ENCODE measurements at places on chromosomes 5 and 9.

GRCh38 chr9:138063785-138064184 is 186.2 kb downstream of the CACNA1B start:
- DNase-seq: no peak

DNA sequence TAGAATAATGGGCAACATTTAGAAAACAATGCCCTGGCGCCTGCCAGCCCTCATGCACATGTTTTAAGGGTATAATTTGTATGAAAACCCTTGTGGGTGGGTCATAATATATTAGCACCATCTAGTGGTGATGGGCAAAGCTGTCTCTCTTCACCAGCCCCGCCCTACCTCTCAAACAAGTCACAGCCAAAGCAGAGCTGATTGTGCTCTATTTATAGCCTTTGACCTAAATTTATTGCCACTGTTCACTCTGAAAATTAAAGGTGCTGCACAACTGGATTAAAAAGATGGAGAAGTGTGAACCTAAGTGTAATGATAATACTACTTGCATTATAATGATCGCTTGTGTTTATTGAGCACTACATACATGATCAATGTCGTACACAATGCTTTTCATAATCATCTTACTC is 131.9 kb upstream of the ANKH start:
- peak; percentile 16 for DNase-seq

GRCh38 chr9:117887941-117888340 is 183.7 kb downstream of the TLR4 start:
- DNase-seq: no peak

DNA sequence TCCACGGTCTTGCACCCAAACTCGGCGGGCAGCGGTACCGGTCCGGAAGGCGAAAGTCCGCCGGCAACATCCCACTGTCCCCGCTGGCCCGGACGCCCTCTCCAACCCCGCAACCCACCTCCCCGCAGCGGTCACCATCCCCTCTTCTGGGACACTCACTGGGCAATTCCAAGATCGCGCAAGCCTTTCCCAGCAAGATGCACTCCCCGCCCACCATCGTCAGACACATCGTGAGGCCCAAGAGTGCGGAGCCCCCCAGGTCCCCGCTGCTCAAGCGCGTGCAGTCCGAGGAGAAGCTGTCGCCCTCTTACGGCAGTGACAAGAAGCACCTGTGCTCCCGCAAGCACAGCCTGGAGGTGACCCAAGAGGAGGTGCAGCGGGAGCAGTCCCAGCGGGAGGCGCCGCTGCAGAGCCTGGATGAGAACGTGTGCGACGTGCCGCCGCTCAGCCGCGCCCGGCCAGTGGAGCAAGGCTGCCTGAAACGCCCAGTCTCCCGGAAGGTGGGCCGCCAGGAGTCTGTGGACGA is 33.3 kb downstream of the CD180 start:
- no peak for DNase-seq

GRCh38 chr9:34773306-34773910 is 63.5 kb upstream of the CCL21 start:
- DNase-seq: no peak

DNA sequence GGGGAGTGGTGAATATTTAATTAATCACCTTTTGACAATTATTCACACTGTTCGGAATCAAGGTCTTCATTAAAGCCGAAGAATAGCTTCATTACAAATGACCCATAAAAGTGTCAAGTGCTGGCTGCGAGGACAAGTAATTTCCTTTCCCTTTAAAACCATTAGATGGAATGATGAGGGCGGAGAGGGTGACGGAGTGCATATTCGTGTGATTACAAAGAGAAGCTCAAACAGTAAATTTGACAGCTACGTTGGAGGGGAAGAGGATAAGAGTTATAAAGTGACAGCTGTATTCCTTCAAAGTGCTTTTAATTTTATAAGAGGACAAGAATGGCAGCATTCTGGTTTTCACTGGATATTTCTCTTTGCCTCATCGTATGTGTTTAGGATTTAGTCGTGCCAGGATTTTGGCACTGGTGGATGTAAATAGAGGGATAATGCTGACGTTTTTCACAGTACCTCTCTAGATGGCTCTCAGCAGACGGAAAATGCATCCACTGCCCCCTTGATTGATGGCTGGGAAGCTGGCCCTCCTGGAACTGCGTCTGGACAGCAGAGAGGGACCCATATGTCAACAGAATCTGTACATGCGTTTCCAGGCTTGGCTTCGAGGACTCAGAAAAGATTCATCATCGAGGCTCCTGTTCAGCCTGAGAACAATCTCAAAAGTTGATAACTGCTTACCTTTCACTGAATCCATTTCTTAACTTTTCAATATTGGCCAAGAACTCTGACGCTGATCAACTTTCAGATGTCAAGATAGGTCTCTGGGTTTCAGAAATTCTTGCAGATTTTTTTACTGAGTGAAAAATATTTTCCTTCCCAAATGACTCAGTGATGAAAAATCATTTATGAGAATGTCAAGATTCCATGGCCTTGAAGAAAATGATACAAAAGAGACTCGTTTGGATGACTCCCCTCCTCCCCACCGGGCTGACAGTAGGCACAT is 50.4 kb upstream of the IRX2 start:
- no peak for DNase-seq

DNA sequence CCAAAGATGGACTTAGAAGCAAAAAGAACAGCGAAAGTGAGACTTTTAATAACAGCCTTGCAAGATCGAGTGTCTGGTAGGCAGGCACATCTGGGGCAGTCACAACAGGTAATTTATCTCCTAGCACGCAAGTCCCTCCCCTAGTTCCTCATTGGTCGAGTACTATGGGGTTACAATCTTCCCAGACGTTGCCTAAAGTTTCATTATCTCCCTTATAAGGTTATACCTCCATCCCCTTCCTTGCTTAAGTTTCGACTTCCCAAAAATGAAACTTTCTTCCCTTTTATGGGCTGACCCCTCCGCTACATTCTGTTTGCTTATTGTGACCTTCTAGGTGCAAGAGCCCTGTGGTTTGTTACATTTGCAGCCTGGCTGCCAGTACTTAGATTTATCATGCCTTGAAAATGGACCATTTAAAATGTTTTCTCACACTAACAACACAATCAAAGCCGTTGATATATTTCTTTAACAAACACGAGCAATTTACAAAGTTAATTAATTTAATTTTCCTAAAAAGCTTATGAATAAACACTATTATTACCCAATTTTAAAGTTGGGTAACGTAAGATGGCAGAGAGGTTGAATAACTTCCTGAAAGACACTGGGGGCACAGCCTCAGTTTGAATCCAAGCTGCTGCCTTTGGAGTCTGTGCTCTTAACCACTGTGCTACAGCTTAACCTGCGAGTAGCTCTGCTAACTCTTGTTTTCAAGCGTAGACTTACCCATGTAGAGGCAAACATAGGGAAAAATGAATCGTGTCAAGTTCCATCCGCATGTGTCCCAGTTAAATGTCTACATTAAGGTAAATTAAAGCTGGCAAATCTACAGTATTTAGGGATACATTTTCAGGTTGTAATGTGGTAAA is 91.7 kb downstream of the EDIL3 start:
- no peak for DNase-seq

DNA sequence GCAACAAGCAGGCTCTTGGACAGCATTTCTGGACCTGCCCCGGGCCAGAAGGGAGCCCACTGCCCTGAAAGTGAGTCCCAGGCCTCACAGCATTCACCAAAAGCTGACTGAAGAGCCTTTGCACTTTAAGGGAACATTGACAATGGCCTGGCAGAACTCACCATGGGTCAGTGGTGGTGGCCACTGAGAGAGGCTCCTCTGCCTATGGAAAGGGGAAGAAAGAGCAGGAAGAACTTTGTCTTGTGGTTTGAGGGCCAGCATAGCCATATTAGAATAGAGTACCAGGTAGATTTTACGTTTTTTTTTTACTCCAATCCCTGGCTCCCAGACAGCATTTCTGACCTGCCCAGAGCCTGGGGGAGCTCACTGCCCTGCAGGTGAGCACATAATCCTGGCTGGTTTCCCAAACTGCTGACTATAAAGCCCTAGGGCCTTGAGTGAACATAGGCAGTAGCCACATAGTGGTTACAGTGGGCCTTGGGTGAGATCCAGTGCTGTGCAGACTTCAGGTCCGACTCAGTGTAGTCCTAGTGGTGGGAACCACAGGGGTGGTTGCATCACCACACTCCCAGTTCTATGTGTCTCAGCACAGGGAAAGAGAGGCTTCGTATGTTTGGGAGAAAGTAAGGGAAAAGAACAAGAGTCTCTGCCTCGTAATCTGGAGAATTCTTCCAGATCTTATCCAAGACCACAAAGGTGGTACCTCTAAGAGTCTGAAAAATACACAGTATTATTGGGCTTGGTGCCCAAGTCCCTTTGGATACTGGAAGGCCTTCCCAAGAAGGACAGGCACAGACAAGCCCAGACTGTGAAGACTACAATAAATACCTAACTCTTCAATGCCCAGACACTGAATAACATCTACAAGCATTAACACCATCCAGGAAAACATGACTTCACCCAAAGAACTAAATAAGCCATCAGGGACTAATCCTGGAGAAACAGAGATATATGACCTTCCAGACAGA is 89.5 kb downstream of the TSSK1B start:
- no peak for DNase-seq

GRCh38 chr5:135650081-135650480 is 71.3 kb upstream of the CXCL14 start:
- no peak for DNase-seq

GRCh38 chr5:72268753-72269410 is 51.2 kb downstream of the MRPS27 start:
- DNase-seq: no peak

GRCh38 chr9:131482343-131483006 is 20.2 kb upstream of the POMT1 start:
- DNase-seq: no peak

- DNase-seq: no peak
Measured at GRCh38 chr9:107358986-107359385, 75.9 kb downstream of the RAD23B start.

DNA sequence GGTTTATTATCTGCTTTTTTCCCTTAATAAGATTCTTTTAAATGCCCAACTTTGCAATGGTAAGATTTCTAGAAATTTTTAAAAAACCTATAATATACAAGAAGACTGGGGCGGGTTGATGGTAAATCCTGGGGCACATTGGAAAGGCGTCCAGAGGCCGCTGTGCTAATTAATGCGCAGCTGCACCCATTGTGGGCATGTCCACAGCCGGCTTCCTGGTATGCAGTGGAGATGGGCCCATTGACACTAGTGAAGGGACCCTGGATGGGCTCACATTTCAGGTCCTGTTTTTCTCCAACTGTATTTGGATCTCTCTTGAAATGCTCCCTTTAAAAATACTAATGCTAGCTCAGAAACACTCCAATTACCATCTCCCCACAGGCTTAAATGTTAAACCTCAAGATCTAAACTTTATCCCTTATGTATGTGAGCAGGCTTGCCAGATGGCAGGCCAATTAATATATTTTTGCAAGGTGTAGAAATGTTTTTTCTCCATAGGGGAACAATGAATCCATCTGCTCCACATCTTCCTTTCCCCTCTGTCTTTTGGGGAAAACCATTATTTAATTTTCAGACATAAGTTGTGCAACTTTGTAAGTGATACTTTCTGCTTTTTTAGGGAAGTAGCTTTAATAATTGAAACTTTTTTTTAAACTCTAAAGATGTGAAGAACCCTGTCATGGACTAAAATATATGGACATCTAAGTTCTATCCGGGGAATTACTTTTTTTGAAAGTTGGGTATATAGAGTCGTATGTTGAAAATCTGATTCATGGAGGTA is 177.3 kb downstream of the CD180 start:
- no peak for DNase-seq

GRCh38 chr9:12414514-12414913 is 278.7 kb upstream of the TYRP1 start:
- DNase-seq: no peak

GRCh38 chr9:127809540-127810377 is 7.1 kb downstream of the FPGS start:
- DNase-seq: no peak

DNA sequence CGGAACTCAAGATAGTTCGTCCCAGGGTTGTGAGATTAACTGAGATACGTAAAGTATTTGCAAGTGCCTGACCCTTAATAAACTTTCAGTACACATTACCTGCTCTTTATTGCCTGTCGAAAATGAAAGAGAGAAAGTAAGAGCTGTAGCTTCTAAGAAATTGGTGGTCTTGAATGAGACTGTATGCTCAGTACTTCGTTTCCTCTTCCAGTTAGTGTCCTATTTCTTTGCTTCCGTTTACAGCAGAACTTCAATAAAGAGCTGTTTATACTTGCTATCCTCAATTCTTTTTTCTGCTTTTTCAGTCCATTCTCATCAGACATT is 534 bp downstream of the SRFBP1 start:
- no peak for DNase-seq

DNA sequence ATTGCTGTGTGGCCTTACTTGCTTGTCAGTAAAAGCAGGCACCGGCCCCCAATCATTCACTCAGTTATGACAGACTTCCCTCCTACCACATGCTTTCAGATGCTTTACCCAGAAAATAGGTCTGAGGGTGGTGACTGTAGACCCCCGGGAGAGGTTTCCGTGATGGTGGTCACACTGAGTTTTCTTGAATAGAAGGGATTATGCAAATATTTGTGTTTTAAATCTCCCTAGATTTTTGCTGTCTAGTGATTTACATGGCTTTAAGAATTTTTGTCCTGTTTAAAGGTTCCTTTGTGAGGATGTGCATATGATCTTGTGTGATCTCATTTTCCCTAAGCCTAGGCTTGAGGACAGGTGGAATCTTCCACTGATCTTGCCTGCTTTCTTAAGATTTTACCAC is 281.7 kb downstream of the FANCC start:
- DNase-seq: no peak

DNA sequence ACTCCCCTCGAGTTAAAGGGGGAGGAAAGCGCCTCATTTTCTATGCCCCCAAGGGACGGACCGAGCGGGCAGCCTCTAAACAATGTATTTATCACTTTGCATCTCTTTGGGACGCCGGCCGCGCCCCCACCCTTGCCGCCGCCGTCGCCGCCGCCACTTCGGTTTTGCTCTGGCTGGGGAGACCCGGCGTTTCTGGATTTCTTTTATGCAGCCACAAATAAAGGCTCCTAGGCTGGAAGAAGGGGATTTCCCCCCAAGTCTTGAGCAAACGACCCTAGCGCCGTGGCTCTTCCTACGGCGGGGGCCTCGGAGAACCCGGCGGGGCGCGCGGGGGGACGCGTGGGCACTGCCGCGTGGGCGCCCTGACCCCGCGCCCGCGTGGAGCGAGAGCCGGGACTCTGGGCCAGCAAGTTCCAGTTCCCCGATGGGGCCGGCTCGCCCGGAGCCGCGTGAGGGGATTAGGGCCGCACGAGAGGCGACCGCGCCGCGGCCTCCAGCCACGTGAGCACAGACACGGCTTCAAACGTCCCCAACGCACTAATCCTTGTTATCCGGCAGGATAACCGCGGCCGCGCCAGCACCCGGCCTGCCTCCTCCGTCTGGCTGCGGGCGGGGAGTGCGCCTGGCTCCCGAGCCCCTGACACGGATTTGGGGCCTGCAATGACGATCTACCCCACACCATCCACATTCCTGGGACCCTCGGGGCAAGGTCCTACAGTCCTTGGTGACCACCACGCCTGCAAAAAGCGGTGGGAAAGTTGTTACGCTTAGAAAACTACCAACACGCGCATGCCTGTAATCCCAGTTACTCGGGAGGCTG is 7.9 kb upstream of the NEUROG1 start:
- DNase-seq: no peak

DNA sequence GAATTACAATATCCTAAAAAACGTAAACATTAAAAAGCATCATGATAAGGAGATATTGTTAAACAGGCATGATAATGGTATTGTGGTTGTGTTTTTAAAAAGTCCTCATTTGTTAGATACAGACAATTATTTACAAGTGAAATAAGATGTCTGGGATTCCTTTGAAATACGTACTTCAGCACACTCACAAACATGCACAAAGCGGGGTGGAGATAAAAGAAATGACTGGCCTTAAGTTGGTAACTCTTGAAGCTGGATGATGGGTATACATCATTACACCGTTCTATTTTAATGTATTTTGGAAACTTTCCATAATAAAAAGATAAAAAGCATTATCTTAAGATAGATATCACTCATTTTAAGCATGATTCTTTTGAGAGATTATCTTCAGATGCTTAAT is 1.0 kb downstream of the FAM200C start:
- no peak for DNase-seq

Data from activated T-helper 1 cell treated with anti-CD3 and anti-CD28 coated beads, Interleukin-2, amount 50 U/mL, for 16 hours (primary cell).